ENCODE measurements at places on chromosomes 2 and 18.

GRCh38 chr2:190911813-190912212, 31.2 kb downstream of the GLS start:
- no peak for DNase-seq

DNA sequence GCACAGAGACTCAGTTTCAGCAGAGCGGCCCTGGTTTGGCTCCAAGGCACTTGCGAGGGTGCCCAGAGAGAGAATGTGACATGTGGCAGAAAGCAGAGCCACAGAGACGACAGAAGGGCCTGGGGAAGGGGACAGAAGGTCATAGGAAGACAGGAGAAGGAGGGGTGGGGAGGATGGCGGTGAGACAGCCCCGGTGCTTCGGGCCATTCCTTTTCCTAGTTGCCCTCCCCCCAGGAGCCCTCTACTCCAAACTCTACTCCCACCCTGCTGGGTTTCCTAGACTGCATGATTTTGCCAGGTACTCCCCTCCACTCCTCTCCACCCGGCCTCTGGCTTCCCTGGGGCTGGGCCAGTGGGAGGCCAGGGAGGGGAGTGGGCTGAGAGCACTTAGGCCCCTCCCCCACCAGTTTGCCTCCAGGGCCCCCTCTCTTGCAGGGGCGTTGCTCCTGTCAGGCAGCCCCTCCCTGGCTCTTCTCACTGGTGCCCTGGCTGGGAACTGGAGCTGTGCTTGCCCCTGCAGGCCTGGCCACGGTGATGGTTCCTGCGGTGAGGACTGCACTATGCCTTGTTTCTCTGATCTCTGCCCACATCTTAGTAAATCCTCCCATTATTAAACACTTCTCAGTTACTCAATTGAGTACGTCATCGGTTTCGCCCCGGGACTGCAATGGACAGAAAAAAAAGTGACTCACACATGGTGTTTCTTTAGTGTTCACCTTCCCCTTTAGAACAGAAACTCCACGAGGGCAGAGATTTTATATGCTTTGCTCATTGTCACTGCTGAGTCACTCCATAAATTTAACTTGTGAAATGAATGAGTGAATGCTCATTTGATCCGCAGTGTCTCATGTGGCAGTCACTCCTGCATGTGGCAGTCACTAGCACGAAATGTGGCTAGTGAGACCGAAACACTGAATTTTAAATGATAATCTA, 58.7 kb upstream of the SP3 start:
- no peak for DNase-seq

DNA sequence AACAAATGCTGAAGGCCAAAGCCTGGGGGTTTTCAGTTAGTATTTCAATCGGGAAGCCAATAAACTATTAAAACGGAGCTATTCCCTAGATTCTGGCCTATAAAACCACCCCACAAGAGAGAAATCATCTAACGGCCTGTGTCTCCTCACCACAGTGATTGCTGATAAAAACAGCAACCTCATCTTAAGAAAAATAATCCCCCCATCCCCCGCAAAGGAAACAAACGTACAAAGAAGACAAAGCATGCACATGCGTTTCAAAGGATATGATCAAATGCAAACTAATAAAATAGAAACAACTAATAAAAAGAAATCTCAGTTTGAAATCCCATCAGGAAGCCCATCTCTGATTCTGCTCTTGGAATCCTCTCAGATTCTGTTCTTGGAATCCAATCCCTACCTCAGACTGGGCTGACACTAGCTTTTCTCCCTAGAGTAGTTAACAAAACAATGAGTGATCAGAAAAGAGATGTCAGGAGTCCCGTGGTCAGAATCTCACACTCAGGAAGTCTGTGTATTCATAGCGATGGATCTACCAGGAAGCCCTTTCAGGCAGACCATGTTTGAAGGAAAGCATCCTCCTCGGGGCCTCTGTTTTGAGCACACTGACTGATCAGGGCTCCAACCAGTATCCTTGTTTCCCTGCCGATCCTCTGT, 150.7 kb downstream of the THADA start:
- DNase-seq, result no peak

GRCh38 chr18:57057890-57058289, 89.0 kb upstream of the BOD1L2 start:
- DNase-seq, result no peak

GRCh38 chr18:3931542-3932112, 481.7 kb downstream of the TGIF1 start:
- DNase-seq, result no peak

DNA sequence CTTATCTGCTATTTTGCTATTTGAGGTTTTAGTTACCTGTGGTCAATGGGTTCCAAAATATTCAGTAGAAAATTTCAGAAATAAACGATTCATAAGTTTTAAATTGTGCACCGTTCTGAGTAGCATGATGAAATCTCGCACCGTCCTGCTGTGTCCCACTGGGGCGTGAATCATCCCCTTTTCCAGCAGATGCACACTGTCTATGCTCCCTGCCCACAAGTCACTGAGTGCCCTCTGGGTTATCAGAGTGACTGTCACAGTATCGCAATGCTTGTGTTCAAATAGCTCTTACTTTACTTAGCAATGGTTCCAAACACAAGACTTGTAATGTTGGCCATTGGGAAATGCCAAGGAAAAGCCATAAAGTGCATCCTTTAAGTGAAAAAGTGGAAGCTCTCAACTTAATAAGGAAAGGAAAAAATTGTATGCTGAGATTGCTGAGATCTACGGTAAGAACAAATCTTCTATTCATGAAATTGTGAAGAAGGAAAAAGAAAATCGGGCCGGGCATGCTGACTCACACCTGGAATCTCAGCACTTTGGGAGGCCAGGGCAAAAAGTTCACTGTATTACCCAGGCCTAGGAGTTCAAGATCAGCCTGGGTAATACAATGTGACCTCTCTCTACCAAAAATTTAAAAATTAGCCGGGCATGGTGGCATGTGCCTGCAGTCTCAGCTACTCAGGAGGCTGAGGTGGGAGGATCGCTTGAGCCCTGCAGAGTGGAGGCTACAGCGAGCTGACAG, 13.3 kb downstream of the COL4A3 start:
- DNase-seq, result no peak

DNA sequence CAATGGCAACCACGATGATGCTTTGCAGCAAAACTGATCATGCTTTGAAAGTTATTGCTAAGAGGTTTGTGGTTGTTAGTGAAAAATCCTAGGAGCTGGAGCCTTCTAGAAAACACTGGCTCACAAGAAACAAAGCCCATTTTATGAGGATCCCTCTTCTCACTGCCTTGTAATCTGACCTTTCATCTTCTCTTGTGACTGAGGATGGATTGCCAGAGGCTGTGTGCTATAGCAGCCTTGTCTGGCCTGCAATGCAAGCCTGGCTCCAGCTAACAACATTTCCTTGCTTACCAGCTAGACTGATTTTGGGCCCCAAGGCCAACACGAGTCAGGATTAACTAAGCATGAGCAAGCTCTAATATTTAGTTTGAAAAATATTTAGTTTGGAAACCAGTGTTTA, 13.1 kb downstream of the PIEZO2 start:
- DNase-seq, result no peak

DNA sequence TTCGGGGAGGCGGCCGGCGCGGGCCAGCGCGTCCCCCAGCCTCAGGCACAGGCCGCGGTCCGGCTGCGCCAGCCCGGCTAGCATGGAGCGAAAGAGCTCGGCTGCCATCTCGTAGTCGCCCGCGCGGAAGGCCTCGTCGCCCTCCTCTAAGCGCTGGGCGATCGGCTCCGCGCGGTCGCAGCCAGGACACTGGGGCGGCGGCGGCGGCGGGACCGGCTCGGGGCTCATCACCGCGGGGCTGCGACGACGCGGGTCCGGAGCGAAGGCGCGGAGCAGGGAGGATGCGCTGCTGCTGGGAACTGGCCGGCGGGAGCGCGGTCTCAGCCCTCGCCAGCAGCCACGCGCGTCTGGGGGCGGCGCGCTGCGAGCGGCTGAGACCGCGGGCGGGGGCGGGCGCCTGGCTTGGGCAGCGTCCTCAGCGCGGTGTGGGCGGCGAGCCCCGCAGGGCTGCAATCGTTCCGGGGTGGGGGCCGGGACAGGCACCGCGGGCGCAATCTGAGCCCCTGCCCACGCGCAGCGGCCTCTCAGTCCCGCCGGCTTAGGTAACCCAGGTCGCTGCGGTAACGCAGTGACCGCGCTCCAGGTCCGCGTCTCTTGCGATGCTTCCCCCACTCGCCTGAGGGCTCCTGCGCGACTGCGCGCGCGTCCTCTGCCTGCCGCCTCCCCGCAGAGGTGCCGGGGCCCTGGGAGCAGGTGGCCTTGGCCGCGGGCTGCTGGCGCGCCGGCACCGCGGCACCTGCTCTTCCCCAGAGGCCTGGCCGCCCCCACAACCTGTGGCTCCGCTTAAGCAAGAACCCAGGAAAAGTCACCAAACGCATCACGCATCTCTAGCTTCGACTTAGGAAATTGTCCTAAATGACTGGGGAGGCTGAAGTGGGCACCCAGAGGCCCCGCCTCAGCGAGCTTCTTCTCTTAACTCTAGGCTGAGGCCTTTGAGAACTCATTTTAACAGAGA, at the start of gene LONRF2:
Gene LONRF2 (minus strand): TSS at position 636 of the 955 bp plus-strand sequence. CDS start 408 bp downstream, at position 228.
- DNase-seq, result peak; percentile 43

DNA sequence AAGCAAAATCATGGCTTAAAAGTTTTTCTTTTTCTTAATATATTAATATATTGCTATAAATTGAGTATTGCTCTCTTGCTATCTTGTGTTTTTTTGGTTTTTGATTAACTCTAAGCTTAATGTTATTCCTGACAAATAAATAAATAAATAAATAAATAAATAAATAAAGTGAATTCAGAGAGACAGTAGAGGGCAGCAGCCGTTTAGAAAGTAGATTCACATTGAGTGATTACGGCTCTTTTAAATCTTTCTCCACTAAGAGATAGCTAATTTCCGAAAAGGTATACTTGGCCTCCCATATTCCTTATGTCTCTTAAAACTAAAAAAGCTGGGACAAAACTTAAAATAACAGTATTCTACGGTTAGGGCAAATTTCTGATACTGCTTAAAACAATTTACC, 34.3 kb downstream of the MSH2 start:
- DNase-seq, result no peak

- DNase-seq, result no peak
Observed at GRCh38 chr2:2699121-2699505, 368.0 kb upstream of the MYT1L start.

DNA sequence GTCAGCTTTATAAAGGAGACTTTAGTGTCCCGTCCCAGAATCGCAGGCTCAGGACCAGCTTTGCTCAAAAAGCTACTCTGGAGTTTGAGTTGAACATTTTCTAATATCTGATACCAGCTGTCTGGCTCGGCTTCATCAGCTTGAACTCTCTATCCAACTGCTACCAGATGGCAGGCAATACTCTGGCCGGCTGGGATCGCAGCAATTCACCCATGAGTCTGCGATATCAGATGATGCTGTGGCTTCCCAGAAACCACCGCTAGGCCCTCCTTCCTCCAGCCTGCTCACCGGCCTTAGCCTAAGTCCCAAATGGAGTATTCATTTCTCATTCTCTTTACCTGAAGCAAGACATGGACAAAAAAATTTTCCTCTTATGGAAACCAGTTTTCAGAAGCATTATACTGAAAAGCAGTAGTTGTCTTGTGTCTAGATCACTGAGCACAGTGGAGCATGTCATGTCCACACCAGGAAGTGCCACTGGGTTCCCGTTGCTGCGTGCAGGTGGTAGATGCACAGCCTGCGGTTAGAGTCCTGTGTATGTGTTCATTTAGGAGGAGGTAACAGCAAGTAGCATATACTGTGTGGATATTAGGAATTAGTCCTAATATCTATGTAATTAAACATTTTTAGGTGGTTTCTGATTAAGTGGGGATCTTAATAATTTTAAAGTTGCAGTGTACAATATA, 162.0 kb upstream of the SOX11 start:
- no peak for DNase-seq

DNA sequence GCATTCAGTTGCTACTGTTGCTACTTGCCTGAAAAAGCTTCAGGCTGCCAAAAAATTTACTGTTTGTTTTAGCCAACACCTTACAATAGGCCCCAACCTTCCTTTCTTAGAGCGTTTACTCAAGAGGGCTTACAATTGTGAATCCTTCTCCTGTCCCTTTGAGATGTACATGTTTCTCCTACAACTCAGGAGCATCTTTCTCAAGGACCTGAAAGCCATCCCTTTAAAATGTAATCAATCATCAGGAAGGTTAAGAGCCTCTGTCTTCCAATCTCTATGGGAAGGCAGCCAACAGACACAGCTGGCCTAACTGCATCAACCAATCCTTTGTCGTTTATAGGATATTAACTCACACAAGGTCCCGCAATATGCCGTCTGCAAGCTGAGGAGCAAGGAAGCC, 3.4 kb upstream of the IER3IP1 start:
- DNase-seq, result no peak

DNA sequence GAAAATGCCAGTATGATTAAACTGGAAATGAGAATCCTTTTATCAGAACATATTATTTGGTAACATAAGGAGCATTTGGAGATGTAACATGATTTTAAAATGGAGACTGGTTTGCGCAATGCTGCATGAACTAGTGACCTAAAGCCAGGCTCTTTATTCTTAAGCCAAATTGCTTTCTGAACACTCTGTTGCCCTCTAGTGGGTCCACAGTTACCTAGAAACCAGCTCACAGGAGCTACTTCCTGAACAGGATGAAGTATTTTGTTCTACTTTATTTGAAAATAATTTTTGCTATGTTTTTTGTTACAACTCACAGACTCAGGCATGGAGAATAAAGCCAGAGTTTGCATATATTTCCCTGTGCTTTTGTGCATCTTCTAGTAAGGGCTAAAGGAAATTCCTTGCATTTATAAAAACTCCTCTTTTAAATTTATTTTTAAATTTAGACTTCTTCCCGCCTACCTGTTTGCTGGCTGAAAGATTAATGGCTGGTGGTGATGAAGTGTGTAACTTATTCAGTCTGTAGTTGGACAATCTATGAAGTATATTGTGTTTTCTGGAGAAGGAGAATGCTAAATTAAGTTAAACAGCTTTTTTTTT, 146.7 kb downstream of the PARD3B start:
- peak; percentile 10 for DNase-seq

Measured in HuH-7.5 (cell line).